Fibroblast of pulmonary artery (primary cell): ENCODE measurements at places on chromosomes 12 and 14.

- DNase-seq = no peak
Observed at GRCh38 chr12:51669996-51670395, 79.0 kb downstream of the SCN8A start.

DNA sequence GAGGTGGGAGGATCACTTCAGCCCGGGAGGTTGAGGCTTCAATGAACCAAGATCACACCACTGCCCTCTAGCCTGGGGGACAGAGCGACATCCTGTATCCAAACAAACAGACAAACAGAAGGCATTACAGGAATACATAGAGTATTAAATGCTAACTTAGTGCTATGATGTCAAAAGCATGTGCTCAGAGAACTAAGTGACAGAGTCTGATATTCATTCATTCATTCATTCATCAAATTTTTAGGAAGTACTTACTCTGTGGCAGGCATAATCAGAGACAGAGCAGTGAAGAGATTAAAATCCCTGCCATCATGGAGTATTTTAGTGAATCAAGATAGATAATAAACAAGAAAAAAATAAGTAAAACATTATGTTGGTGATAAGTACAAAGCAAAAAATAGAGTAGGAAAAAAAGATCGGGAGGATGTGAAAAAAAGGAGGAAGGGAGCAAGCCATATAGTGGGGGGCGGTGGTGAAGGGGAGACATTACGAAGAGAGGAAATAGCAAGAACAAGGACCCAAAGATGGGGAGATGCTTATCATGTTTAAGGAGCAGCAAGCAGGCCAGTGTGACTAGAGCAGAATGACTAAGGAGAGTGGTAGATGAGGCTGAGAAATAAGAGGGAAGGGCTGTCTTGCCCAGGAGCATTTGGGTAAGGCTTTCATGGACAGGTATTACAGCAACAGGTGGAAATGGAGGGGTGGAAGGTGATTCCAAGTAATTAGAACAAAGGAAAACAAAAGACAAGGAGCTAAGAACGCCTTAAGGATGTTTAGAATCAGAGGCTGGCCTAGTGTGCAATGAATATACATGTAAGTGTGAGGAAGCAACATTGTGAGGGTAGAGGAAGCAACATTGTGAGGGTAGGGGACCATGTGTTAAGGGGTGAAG is 2.8 kb downstream of the MAP4K5 start:
- no peak for DNase-seq

- DNase-seq = no peak
Observed at GRCh38 chr14:24844011-24844410, 205.9 kb downstream of the STXBP6 start.

DNA sequence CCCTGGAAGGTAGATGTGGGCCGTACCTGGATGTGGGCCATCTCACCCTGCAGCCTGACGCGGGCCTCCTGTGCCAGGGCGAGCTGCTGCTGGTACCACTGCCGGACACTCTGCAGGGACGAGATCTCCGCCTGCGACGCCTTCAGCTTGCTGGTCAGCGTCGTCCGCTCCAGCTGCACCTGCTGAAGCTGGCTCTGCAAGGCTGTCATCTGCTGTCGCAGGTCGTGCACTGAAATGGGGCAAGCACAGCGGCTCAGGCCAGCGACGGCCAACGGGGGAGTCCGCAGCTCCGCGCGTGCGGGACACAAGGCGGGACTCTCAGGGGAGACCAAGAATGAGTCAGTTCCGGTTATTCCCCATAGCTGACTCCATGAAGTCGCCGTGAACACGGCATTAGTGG is 26.9 kb downstream of the GOLGA3 start:
- no peak for DNase-seq

- DNase-seq = no peak
Observed at GRCh38 chr14:23354990-23355389, 2.3 kb upstream of the SLC22A17 start.

GRCh38 chr14:59484639-59485175 is 390 bp downstream of the JKAMP start:
- peak; percentile 36 for DNase-seq

DNA sequence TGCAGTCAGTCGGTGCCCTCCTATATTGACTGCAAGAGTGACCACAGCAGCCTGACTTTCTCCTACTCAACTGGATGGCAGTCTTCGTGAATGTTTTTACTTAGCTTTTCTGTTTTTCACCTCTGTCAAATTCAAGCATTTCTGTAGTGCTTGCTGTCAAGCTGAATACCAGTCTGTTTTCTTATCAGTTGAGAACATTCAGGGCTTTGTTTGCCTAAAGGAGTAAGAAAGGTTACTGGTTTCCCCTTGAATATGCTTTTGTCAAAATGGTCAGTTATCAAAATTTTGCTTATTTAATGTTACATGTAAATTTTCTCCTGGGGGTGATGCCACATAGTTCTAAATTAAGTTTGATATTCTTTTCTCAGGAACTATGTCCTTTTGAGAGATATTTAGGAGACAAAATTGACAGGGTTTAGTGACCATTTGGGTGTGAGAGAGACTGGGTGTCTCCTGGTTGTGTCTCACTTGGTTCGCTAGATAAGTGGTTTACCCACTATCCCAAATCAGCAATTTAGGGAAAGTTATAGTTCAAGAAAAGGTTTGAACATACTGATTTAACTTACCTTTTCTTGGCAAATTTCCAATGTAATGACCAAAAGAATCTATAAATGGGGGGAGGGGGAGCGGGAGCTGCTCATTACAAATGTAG is 366.3 kb downstream of the TMTC2 start:
- DNase-seq = no peak

GRCh38 chr14:83425706-83426105 is 1892.1 kb upstream of the SEL1L start:
- no peak for DNase-seq

GRCh38 chr12:53558631-53559030 is 51.3 kb upstream of the NPFF start:
- DNase-seq = no peak

DNA sequence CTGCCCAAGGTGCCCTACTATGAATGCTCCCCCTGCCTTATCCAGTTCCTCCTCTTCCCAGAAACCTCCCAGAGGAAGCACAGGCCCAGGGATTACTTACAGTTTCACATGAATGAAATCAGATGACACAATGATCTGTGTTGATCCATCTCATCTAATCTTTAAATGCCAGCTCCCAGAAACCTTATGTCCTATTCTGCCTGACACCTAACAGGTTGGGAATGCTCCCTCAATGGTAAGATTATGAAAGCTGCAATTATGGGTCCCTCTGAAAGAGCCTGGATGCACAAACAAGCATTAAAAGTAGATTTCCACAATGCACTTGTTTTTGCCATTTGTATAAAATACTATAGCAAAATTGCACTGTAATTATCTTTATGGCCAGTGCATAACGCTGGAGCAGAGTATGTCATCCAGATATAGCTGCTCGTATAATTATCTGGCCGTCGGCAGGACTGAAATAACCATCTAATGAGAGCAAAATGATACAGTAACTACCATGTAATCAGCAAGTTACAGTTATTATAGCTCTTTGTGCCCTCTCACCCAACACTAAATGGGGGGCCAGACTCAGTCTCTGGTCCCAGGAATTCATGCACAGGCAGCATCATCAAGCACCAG is 4.4 kb upstream of the ZBTB39 start:
- no peak for DNase-seq
